ENCODE measurements at places on chromosomes 12 and 14. TPM values are rescaled to one million over a fixed set of nuclear protein-coding genes. Genes with fewer than 3 reads are reported as not detected.

The NPFF gene
- total RNA-seq = not detected

The SIX4 gene
- total RNA-seq = not detected

The DHH gene
- total RNA-seq = 0.07 TPM

The KLHL33 gene
- total RNA-seq = 0.10 TPM

The ETNK1 gene
- 35.9 TPM for total RNA-seq

The INHBE gene
- total RNA-seq = 0.81 TPM

The LRTM2 gene
- not detected for total RNA-seq

The SALL2 gene
- 4.1 TPM for total RNA-seq

DNA sequence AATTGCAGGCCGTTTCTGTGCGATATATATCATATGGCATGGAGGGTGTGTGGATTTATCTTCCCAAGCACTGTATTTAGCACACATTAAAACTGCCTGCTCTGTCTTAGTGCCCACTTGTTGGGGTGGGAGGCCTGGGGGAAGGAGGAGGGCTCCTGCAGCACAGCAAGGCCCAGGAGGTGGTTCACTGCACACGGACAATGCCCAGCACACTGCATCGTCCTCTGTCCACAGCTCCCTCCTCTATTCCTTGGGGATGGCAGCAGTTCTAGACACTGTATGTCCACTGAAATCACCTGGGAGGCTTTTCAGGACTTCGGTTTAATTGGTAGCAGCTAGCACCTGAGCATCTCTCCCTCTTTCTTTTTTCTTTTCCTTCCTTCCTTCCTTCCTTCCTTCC, 161.2 kb downstream of the KTN1 start:
- H3K4me3 ChIP-seq = no peak overlapping the region
- no peak overlapping the region for H3K27ac ChIP-seq
- DNase-seq = no peak
- H3K36me3 ChIP-seq = no peaks in the 10 kb centered on the region
- H3K4me1 ChIP-seq = no peaks in the 10 kb centered on the region

- no peaks in the 10 kb centered on the region for H3K4me1 ChIP-seq
- H3K27ac ChIP-seq = no peak overlapping the region
- no peak for DNase-seq
Observed at GRCh38 chr14:35632676-35633075, 98.7 kb downstream of the INSM2 start.

- DNase-seq = no peak
- H3K4me1 ChIP-seq = no peaks in the 10 kb centered on the region
- no peaks in the 10 kb centered on the region for H3K36me3 ChIP-seq
- H3K4me3 ChIP-seq = no peak overlapping the region
- no peaks in the 10 kb centered on the region for H3K27me3 ChIP-seq
Observed at GRCh38 chr14:60302663-60303062, 53.6 kb downstream of the PPM1A start.

- H3K4me3 ChIP-seq = no peak overlapping the region
- no peak for DNase-seq
- H3K27me3 ChIP-seq = peaks cover 4% of the 10 kb centered on the region
- no peaks in the 10 kb centered on the region for H3K36me3 ChIP-seq
- H3K27ac ChIP-seq = no peak overlapping the region
Observed at GRCh38 chr12:48557919-48558318, 11.9 kb downstream of the LALBA start.

GRCh38 chr12:4496145-4496838, 42.4 kb upstream of the RAD51AP1 start:
- H3K27me3 ChIP-seq = no peaks in the 10 kb centered on the region
- DNase-seq = no peak
- H3K27ac ChIP-seq = no peak overlapping the region
- H3K4me1 ChIP-seq = peaks cover 14% of the 10 kb centered on the region

- no peaks in the 10 kb centered on the region for H3K4me1 ChIP-seq
- H3K4me3 ChIP-seq = no peak overlapping the region
- DNase-seq = no peak
- no peaks in the 10 kb centered on the region for H3K27me3 ChIP-seq
- no peak overlapping the region for H3K27ac ChIP-seq
- H3K36me3 ChIP-seq = no peaks in the 10 kb centered on the region
Observed at GRCh38 chr14:70004791-70005190, 125.6 kb downstream of the SMOC1 start.

DNA sequence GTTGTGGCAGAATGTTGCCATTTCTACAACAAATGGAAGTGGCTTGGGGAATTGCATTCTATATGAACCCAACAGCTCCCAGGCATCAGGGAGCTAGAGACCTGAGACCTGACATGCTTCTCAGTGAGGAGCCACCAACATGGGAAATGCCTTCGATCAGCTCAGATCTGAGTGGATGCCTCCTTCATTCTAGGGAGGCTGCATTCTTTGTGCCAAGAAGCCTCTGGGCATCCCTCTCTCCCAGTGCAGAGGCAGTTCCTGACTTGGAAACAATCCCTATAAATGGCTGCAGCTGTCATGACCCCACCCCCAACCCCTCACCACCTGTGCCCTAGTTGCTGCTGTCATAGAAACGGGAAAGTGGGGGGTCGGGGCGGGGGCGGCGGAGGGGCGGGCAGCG, 196.3 kb downstream of the PPM1H start:
- H3K27ac ChIP-seq = no peak overlapping the region
- no peak overlapping the region for H3K4me3 ChIP-seq
- DNase-seq = no peak
- H3K36me3 ChIP-seq = no peaks in the 10 kb centered on the region

- no peaks in the 10 kb centered on the region for H3K4me1 ChIP-seq
- no peak overlapping the region for H3K27ac ChIP-seq
- peaks cover 3% of the 10 kb centered on the region for H3K27me3 ChIP-seq
- no peaks in the 10 kb centered on the region for H3K36me3 ChIP-seq
- H3K4me3 ChIP-seq = no peak overlapping the region
- DNase-seq = no peak
Observed at GRCh38 chr14:60343571-60344071, 94.6 kb downstream of the PPM1A start.

- H3K36me3 ChIP-seq = peaks cover 20% of the 10 kb centered on the region
- H3K4me1 ChIP-seq = no peaks in the 10 kb centered on the region
- H3K27ac ChIP-seq = no peak overlapping the region
- H3K4me3 ChIP-seq = no peak overlapping the region
- H3K27me3 ChIP-seq = no peaks in the 10 kb centered on the region
Observed at GRCh38 chr14:71050227-71050823, 143.1 kb downstream of the PCNX1 start.

DNA sequence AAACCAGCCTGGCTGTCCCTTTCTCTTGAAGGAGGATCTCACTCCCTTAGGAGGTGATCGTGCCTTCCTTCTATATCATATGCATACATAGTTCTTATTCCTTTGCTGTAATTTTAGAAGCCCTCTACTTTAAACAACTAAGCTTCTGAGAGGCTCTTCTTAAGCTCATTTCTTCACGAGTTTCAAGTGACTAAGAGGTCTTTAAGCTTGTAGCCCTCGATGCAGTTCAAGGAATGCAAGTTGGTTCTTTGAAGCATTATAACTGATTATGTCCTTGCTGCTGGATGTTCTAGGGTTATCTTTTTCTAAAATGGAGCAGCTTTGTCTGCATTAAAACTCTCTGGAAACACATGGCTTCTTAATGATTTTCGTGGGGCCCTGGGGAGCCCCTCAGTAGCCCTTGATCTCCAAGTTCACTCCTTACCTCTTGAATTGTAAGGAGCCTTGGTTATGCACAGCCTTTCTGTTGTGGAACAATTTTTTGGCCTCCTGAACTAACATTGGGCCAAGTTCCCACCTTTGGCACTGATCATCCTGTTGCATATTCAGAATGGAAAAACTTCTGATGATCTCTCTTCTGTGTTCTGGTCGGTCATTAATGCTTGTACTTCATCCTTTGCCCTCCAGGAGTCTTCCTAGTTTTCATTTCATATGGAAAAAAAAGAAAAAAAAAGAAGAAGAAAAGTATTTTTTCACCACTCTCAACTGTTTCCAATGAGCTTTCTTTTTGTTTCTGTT, 12.6 kb downstream of the RASSF8 start:
- no peaks in the 10 kb centered on the region for H3K4me1 ChIP-seq
- DNase-seq = no peak
- H3K27ac ChIP-seq = no peak overlapping the region
- no peaks in the 10 kb centered on the region for H3K36me3 ChIP-seq
- H3K27me3 ChIP-seq = peaks cover 30% of the 10 kb centered on the region
- no peak overlapping the region for H3K4me3 ChIP-seq

DNA sequence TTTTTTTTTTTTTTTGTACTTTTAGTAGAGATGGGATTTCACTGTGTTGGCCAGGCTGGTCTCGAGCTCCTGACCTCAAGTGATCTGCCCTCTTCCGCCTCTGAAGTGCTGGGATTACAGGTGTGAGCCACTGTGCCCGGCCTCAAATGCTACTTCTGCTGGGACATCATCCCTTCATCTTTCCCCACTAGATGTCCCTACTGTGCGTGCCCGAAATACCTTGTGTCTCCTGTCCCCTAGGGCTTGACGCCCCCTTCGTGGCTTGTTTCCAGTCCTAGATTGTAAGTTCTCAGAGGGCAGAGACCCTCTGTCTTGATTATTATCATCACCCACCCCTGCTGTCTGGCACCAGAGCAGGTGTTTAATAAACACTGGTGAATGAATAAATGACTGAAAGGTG, 14.9 kb downstream of the CCDC63 start:
- H3K4me3 ChIP-seq = no peak overlapping the region
- no peak for DNase-seq
- no peaks in the 10 kb centered on the region for H3K27me3 ChIP-seq
- H3K27ac ChIP-seq = no peak overlapping the region
- no peaks in the 10 kb centered on the region for H3K36me3 ChIP-seq
- H3K4me1 ChIP-seq = peaks cover 5% of the 10 kb centered on the region
